Naive thymus-derived CD8-positive, alpha-beta T cell (primary cell): ENCODE measurements at places on chromosomes 7 and 10.

GRCh38 chr10:124739986-124740368 lies 4.2 kb downstream of the FAM53B start:
- no peaks in the 10 kb centered on the region for H3K36me3 ChIP-seq
- H3K27ac ChIP-seq, result peak overlapping the region; percentile 96
- H3K27me3 ChIP-seq, result no peaks in the 10 kb centered on the region
- no peak for DNase-seq

DNA sequence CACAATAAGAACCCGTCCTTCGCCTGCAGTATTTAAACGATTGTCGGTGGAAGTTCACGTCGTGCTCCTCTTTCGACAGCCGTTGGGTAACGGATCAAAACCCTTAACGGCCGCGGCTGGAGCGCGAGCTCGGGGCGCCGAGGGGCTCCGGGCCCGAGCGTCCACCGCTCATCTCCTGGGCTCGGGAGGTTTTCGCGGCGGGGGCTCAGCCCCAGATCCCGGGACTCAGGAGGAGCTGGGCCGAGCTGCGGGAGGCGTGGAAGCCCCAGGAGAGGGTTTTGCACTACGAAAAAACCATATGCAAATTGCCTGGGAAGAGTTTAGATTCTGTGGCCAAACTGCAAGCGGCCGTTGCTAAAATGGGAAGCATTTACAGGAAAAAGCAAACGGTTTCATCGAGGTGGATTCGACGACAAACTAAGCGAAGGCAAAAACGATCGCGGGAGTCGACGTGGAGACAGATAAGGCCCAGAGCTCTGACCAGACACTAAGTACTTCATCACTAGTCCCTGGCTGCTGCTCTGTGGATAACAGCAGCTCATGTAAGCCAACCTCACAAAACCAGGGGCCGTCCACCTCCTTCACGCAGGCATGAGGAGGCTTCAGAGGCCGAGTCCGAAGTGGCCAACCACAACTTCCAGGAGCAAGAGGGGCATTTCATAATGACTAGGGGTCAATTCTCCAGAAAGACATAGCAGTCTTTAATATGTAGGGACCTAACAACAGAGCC lies 129.7 kb downstream of the MARCHF5 start:
- peaks cover 24% of the 10 kb centered on the region for H3K36me3 ChIP-seq
- no peak overlapping the region for H3K4me3 ChIP-seq
- DNase-seq, result no peak
- H3K27me3 ChIP-seq, result peaks cover 32% of the 10 kb centered on the region
- no peak overlapping the region for H3K27ac ChIP-seq
- H3K4me1 ChIP-seq, result peaks cover 2% of the 10 kb centered on the region

- H3K36me3 ChIP-seq, result no peaks in the 10 kb centered on the region
- no peak for DNase-seq
- H3K27me3 ChIP-seq, result no peaks in the 10 kb centered on the region
- no peaks in the 10 kb centered on the region for H3K4me1 ChIP-seq
Measured at GRCh38 chr7:41637049-41637448, 65.8 kb downstream of the INHBA start.

- H3K27ac ChIP-seq, result no peak overlapping the region
- no peak for DNase-seq
- H3K27me3 ChIP-seq, result no peaks in the 10 kb centered on the region
- H3K4me1 ChIP-seq, result no peaks in the 10 kb centered on the region
- H3K36me3 ChIP-seq, result no peaks in the 10 kb centered on the region
Measured at GRCh38 chr7:780516-780915, 51.8 kb upstream of the SUN1 start.

DNA sequence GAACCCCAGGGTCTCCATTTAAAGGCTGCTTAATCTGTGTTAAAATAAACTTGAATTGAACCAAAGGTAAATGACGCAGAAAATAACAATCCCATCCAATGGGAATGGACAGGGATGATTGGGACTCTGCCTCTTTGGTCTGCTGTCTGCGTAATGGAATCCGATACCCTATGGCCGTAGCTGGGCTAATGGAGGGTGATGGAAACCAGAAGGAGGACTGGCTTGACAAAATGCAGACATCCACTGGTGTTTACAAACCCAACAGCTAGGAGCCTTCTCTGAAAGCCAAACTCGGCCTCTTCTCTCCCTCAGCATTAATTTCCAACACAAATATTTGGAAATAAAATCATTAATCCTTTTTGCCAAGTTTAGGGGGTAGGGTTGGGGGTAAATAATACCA lies 162.2 kb upstream of the CHST15 start:
- no peak for DNase-seq
- H3K36me3 ChIP-seq, result no peaks in the 10 kb centered on the region
- H3K4me3 ChIP-seq, result no peak overlapping the region
- H3K4me1 ChIP-seq, result no peaks in the 10 kb centered on the region
- no peak overlapping the region for H3K27ac ChIP-seq

- H3K4me3 ChIP-seq, result no peak overlapping the region
- DNase-seq, result no peak
Measured at GRCh38 chr7:84548366-84549365, 354.1 kb upstream of the SEMA3A start.

DNA sequence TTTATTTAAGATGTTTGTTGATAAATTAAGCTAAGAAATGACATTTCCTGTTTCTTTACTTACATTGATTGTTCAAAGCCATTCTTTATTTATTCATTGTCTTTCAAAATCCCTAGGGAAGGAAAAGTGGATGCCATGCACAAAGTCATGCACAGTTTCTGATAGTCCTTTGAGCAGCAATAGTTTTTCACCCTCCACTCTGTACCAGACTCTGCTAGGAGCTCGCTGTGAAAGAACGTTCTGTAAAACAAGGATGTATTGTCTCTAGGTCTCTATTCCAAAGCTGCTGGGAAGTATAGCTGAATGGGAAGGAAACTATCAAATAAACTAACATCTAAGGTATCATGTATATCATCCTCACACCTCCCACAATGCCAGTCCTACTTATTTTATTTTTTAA lies 7.8 kb upstream of the NOC3L start:
- DNase-seq, result no peak
- peaks cover 44% of the 10 kb centered on the region for H3K27me3 ChIP-seq
- no peaks in the 10 kb centered on the region for H3K4me1 ChIP-seq
- no peak overlapping the region for H3K4me3 ChIP-seq
- peaks cover 5% of the 10 kb centered on the region for H3K36me3 ChIP-seq

DNA sequence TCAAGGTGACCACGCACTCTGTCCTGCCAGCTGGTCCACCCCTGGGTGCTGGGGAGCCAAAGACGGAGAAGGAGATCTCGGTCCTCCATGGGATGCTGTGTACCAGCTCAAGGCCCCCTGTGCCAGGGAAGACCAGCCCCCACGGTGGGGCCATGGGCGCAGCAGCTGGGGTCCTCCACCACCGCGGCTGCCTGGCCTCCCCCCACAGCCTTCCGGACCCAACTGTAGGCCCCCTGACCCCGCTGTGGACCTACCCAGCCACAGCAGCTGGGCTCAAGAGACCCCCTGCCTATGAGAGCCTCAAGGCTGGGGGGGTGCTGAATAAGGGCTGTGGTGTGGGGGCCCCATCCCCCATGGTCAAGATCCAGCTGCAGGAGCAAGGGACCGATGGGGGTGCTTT lies 5.4 kb downstream of the NYAP1 start:
- no peak overlapping the region for H3K27ac ChIP-seq
- no peak for DNase-seq
- no peak overlapping the region for H3K4me3 ChIP-seq
- no peaks in the 10 kb centered on the region for H3K36me3 ChIP-seq
- H3K4me1 ChIP-seq, result peaks cover 19% of the 10 kb centered on the region

DNA sequence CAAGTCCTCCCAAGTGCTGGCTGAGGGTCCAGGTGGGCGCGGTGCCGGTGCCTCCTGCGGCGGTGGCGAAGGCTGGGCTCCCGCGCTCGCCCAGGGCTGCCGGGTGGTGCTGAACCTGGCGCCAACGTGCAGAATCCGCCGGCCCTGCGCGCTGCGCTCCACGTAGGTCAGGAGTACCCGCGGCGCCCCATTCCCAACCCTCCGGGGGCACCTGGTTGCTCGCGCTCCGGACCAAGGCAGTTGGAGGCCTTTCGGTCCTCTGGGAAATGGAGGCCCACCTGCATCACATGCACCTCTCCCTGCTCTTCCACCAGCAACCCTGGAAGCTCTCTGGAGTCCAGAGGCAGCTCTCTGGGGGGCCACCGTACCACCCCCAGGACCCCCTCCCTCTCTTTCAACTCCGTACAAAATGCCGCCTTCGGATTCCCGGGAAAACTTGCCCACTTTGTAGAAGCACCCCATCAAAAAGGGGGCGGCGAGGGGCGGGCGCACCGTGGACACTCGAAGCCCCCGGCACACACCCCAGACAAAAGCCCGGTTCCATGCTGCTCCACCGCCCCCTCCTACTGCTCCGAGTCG lies 745 bp downstream of the SLC16A9 start:
- DNase-seq, result no peak
- no peaks in the 10 kb centered on the region for H3K4me1 ChIP-seq
- peaks cover 45% of the 10 kb centered on the region for H3K27me3 ChIP-seq
- peak overlapping the region; percentile 42 for H3K4me3 ChIP-seq
- H3K36me3 ChIP-seq, result no peaks in the 10 kb centered on the region
- H3K27ac ChIP-seq, result no peak overlapping the region

DNA sequence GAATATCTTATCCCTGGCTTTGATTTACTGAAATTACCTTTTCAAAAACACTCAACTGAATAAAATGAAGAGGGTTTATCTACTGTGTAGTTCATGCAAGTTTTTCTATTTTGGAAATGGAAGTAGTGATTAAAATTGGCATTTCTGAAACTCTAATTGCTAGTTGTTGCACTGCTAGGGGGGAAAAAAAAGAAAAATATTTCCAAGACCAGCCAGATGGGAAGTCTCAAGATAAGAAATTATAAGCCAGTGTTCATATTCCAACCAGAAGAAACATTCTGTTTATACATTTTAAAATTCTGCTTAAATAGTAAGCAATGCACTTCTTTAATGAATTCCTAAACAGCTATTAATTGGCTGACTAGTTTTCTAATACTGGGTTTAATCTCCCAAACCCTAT lies 9.4 kb upstream of the ADO start:
- no peak overlapping the region for H3K27ac ChIP-seq
- H3K4me1 ChIP-seq, result no peaks in the 10 kb centered on the region
- no peaks in the 10 kb centered on the region for H3K36me3 ChIP-seq
- no peak overlapping the region for H3K4me3 ChIP-seq

DNA sequence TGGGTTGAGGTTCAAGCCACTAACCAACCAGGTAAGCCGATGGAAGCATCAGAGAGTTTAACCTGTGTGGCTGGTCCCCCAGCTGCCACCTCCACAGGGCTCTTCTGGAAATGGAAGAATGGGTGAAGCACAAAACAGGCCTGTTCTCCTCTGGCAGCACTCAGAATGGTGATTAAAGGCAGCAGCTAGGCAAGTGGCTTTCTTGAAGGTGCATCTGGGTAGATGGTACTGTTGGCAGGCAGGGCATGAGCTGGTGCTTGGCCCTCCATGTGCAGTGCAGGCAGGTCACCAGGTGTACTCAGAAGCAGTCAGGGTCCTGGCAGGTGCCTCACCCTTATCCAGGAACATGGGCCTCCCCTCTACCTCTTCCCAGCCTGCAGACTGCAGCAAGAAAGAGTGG lies 11.5 kb downstream of the AKR1E2 start:
- H3K27me3 ChIP-seq, result peaks cover 2% of the 10 kb centered on the region
- no peak overlapping the region for H3K4me3 ChIP-seq
- H3K36me3 ChIP-seq, result no peaks in the 10 kb centered on the region
- no peak overlapping the region for H3K27ac ChIP-seq
- DNase-seq, result no peak

DNA sequence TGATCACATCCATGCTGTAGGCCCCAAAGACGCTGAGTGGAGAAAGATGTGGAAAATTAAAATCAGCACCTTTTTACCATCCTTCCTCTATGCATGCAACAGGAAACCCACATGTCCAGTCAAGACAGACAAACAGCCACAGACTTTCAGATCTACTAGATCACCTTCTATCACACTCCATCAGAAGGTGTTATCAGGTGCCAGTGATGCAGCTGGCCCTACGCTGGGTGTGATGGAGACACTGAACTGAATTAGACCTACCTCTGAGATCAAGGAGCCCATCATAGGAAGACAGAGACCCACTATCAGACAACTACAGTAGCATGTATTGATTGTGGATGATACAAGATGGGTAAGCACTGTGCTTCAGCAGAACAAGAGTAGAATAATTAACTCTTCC lies 15.5 kb downstream of the CYP3A4 start:
- H3K27ac ChIP-seq, result no peak overlapping the region
- H3K4me1 ChIP-seq, result peaks cover 13% of the 10 kb centered on the region
- H3K4me3 ChIP-seq, result no peak overlapping the region
- H3K36me3 ChIP-seq, result no peaks in the 10 kb centered on the region

- no peak overlapping the region for H3K27ac ChIP-seq
- no peaks in the 10 kb centered on the region for H3K36me3 ChIP-seq
- H3K4me1 ChIP-seq, result no peaks in the 10 kb centered on the region
- no peak overlapping the region for H3K4me3 ChIP-seq
- H3K27me3 ChIP-seq, result no peaks in the 10 kb centered on the region
Measured at GRCh38 chr10:131176907-131177306, 134.6 kb downstream of the TCERG1L start.
